Hematopoietic multipotent progenitor cell treated with erythropoietin and hydrocortisone succinate and interleukin-3 and kit ligand, for 15 days (in vitro differentiated cells): ENCODE measurements at places on chromosomes 2 and 18.

- DNase-seq, result no peak
Observed at GRCh38 chr18:50654658-50655550, 95.0 kb downstream of the MAPK4 start.

DNA sequence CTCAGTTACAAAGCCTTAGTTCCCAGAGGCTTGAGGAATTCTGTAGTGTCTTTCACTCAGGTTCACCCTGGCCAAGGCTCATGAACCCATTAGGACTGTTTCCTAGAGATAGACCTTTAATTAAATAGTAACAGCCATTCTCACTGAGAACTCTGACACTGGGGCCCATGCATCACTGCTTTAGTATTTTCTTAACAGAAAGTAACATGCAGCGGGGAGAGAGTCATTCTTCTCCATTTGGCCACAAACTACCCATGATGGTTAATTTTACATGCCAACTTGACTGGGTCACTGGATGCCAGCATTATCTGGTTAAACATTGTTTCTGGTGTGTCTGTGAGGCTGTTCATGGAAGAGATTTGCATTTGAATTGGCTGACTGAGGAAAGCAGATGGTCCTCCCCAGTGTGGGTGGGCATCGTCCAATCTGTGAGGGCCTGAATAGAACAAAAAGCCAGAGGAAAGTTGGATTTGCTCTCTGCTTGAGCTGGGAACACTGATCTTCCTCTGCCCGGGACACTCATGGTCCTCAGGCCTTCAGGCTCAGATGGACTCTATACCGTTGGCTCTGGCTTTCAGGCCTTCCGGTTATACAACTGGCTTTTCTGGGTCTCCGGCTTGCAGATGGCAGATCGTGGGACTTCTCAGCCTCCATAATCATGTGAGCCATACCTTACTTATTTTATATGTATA is 5.6 kb upstream of the CPLX4 start:
- DNase-seq, result no peak

DNA sequence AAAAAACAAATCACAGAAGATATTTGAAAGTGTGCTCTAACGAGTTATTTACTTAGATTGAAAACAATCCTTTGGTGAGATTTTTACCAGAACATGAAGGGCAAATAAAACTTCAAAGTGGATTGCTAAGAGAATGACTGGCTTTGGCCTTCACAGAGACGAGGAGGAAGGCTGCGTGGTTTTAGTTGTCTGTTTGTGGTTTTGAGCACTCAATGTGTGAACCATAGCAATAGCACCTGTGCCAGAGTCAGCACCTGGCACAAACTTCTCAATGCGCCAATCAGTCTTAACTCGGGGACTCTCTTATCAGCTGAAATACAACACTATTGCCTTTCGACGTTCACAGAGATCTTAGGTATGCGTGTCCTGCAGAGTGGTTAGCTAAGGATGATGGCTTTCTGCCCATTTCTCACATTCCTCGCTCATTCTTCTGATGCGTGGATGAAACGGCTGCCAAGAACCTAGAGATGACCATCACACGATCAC is 70.0 kb downstream of the MBP start:
- DNase-seq, result no peak

DNA sequence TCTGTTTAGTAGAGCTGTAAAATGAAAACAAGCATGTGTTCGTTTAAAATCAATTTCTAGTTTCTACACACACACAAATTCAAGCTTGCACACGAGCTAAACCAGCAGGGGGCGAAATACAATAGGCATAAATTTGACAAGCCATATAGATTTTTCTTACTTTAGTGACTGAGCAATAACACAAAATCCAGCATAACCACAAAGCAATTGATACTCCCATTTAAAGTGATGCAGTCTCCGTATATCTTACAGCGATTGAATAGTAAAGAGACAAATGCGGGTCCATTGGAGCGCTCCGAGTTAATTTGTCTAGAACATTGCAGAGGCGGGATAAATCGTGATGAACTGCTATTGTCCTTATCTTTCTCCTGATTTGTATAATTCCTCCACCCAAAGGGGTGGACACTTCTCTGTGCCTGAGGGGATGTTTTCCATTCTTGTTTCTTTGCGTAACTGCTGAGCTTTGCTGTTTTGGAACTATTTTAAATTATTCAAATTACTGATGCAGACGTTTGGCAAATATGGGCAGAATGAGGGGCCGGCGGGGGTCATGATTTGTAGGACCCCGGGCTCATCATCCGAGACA is 1.2 kb upstream of the AFTPH start:
- DNase-seq, result peak; percentile 86

DNA sequence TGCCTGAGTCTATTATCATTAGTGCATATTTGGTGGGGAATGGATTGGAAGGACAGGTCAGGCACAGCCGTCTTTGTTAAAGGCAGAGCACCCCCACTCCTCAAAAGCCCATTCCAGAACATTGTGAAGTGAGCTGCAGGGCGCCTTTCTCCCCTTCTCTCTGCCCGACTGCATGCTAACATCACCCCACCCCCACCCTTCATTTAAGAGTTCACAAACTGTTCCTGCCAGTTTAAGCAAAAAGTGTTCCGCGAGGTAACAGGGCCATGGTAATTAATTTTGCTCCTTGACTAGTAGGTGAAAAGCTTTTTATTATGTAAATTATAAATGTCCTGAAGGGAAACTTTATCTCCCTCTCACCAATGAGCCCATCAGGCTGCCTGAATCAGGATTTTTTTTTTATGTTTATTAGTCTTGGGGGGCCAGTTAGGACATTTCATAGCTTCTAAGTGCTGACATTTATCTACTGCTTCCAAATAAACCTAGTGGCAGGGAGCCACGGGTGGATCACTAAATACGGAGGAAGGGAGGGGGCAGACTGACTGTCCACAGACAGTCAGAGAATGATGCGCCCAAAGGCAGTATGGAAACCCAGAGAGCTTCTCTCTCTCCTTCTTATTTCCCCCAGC is 99.4 kb downstream of the FTCDNL1 start:
- DNase-seq, result no peak

GRCh38 chr18:33696332-33697162 is 118.5 kb downstream of the ASXL3 start:
- no peak for DNase-seq

GRCh38 chr2:126777620-126777978 is 121.1 kb upstream of the TEX51 start:
- DNase-seq, result no peak

- no peak for DNase-seq
Observed at GRCh38 chr2:64101141-64101591, 43.1 kb downstream of the PELI1 start.

DNA sequence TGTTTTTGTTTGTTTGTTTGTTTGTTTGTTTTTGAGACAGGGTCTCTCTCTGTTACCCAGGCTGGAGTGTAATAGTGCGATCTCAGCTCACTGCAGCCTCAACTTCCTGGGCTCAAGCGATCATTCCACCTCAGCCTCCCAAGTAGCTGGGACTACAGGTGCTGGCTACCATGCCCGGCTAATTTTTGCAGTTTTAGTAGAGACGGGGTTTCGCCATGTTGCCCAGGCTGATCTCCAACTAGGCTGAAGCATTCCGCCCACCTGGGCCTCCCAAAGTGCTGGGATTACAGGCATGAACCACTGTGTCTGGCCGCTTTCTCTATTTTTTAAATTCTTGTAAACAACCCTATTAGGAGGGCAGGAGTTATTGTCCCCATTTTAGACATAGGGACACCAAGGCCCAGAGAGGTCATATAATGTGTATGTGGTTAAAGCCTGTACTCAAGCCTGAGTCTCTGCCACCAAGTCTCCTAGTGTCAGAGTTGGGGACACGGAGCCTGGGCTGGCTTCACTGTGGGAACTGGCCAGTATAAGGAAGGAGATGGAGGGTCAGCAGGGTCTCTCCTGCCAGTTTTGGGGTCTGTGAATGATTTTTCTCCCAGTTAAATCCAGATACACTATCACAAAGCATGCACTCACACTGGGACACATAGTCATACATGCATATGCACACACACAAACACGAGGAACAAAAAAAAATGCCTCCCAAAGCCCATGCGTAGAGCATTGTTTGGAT is 27.5 kb upstream of the MCFD2 start:
- DNase-seq, result no peak

GRCh38 chr2:71556692-71557250 is 103.4 kb downstream of the DYSF start:
- no peak for DNase-seq

- no peak for DNase-seq
Observed at GRCh38 chr2:218027426-218028188, 24.8 kb upstream of the TNS1 start.

DNA sequence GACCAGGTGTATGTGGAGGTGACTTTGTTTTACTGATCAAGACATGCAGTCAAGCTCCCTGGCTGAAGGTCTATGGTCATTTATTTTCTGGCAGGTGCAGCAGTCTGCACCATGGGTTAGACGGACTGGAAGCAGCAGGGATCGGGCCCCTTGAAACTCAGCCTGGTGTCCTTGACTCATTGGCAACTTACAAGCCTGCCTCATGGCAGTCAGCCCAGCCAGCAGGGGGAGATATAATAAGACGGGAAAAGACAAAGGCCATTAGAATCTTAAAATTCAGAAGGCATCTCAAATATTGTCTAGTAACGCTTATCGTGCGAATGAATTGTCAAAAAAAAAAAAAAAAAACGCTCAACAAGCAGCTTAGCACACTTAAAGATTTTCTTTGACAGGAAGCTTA is 308.2 kb downstream of the EN1 start:
- no peak for DNase-seq

GRCh38 chr2:3355951-3356569 is 21.6 kb downstream of the EIPR1 start:
- DNase-seq, result no peak

DNA sequence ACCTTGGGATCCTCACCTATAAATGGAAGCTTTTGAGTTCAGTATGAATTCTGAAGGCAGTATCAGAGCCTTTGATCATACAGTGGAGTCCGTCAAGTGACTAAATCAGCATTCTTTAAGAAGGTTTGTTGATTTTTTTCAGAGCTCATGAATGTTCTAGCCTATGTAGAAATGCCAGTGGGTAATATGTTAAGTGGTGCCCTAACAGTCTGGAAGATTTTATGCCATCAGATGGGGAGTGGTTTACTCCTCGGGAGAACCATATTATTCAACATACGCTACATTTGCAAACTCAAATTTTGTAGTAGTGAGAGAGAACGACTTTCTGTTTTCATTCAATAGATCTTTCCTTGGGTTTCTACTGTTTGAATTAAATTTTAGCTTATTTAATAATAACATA is 225.0 kb upstream of the ACVR2A start:
- DNase-seq, result no peak

DNA sequence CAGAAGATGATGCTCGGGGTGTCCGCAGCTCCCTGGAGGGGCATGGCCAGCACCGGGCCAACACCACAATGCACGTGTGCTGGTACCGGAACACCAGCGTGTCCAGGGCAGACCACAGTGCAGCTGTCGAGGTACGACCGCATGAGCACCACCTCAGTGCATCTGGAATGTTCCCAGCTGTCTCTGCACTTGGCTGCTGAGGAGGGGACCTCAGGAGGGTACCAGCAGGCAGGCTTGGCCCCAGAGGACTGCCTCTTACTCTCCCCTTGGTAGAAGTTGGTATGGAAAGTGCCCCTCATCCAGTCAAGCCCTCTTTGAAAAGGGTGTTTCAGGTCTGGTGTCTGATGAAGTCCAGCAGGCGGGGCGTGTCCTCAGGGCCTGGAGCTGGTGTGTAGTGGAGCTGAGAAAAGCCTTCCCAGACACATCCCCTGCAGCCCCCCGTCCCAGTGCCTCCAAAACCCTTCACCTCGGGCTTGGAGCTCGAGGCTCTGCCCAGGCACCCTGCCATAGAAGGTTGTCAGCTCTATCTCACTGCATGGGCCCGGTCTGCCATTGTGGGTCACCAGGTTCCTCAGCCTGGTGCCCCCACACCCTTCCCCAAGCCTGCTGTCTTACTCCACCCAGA is 16.7 kb downstream of the STK25 start:
- DNase-seq, result no peak

- no peak for DNase-seq
Observed at GRCh38 chr2:119731983-119732382, 27.7 kb upstream of the PTPN4 start.
